ENCODE measurements at places on chromosomes 16 and 17. TPM values are rescaled to one million over a fixed set of nuclear protein-coding genes. Genes with fewer than 3 reads are reported as not detected.
A peak's percentile ranks its signal among the peaks of the same experiment; 100 is the strongest.

DCXR gene
- total RNA-seq: 70.7 TPM

QPRT gene
- 0.62 TPM for total RNA-seq

SLC47A1 gene
- 1.4 TPM for total RNA-seq

SOX8 gene
- total RNA-seq: 4.5 TPM

PRAC2 gene
- not detected for total RNA-seq

CES1 gene
- total RNA-seq: 7.9 TPM

DNA sequence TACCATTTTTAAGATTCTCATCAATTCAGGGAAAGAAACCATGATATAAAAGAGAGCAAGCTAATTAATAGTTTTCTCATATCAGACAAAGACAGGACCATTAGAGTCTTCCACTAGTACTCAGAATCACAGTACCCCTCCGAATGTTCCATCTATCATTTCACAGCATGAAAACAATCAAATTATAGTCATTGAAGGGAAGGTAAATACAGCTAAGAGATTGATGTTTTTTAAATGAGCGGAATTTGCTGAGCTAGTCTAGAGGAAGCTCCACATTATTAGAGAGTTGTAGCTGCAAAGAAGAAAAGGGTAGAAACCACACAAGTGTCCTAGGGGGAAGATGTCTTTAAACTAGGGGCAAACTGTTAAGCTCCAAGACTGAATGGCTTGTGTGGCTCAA is 808.9 kb downstream of the CDH11 start:
- no peak for ATAC-seq

DNA sequence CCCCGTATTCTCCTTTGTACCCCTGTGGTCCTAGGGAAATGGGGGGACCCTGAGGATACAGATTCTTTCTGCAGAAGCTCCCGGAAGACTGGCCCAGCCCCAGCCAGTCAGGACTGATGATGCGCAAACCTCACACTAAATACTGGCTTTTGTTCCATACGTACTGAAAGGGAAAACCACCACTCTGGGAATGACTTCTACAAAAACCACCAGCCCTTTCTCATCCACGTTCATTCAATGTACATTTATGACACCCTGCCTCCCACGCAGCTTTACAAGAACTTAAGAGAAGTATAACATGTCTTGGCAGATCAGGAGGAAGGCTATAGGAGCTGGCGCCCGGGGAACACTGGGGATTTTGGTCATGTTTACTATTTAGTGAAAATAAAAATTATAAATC is 70.6 kb downstream of the MARCHF10 start:
- no peak for ATAC-seq

GRCh38 chr16:55569025-55569424 is 2.5 kb downstream of the CAPNS2 start:
- ATAC-seq: no peak

DNA sequence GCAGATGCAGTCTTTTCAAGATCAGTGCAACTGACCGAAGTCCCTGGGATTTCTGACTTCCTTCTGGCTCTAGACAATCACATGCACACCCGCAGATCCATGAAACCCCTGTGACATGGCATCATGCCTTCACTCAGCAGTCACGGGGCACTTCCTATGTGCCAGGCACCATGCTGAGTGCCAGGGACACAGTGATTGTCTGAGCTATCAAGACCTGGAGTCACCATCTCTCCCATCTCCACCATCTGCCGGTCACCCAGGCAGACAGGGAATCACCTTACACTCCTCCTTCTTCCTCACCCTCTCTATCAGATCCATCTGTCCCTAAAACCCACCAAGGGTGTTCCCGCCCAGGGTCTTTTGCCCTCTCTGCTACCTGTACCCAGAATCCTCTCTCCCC is 5.3 kb downstream of the BEAN1 start:
- ATAC-seq: no peak

- ATAC-seq: no peak
Observed at GRCh38 chr17:65345261-65346005, 208.3 kb downstream of the RGS9 start.

GRCh38 chr17:79218175-79218824 is 143.7 kb downstream of the ENGASE start:
- no peak for ATAC-seq

DNA sequence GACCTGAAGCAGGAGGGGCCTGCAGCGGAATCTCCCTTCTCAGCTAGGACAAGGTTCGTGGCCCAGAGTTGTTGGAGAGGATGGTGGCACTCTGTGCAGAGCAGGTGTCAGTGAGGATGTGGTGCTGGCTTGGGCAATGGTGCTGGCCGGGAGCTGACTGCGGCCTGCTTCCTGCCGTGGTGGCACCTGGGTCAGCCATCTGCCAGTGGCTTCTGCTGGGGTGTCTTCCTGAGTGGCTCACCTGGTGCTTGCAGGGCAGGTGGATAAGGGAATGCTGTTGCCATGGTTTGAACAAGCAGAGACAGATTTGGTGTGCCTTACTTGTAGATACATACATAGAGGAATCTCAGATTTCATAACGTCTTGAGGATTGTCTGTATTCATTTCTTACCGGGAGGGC is 69.6 kb downstream of the SEC14L1 start:
- ATAC-seq: no peak

DNA sequence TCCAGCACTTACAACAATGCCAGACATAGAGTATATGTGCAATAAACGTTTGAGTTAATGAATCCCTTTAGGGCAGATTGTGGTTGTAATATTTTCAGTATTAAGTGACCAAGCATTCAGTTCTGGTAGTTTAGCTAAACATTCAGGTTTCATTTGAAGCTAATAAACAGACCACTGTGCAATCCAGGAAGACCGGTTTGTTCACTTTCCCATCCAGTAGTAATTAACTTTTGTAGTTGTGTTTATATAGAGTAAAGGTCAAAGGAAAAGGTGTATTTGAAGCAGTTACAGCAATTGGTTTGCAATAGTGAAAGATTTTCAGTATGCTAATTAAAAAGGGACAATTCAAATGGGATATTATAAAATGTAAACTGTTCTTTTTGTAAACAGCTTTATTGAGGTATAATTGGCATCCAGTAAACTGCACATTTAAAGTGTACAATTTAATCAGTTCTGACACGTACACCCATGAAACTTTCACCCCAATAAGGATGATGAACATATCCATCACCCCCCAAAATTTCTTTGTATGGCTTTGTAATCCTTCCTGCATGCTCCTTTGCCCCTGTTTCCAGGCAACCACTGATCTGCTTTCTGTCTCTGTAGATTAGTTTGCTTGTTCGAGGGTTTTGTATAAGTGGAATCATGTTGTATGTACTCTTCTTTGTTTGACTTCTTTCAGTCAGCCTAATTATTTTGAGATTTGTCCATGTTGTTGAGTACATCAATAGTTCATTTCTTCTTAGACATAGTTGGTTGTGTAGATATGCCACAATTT is 26.3 kb downstream of the MRTFB start:
- no peak for ATAC-seq

GRCh38 chr16:622920-623280 is 7.9 kb upstream of the WFIKKN1 start:
- ATAC-seq: no peak

GRCh38 chr17:57629470-57629869 is 115.6 kb downstream of the CCDC182 start:
- ATAC-seq: no peak

DNA sequence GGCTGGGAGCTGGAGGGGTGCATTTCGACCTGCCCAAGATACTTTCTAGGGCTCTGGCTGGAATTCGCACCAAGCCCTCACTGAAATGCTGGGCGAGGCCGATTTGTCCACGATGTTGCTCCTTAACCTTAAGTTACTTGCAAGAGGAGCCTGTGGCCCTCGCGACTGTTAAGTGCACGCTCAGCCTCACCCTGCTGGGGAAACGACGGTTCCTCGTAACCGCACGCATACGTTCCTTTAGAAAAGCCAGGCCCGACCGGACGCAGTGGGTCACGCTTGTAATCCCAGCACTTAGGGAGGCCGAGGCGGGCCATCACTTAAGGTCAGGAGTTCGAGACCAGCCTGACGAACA is 607 bp upstream of the NCOR1 start:
- no peak for ATAC-seq

DNA sequence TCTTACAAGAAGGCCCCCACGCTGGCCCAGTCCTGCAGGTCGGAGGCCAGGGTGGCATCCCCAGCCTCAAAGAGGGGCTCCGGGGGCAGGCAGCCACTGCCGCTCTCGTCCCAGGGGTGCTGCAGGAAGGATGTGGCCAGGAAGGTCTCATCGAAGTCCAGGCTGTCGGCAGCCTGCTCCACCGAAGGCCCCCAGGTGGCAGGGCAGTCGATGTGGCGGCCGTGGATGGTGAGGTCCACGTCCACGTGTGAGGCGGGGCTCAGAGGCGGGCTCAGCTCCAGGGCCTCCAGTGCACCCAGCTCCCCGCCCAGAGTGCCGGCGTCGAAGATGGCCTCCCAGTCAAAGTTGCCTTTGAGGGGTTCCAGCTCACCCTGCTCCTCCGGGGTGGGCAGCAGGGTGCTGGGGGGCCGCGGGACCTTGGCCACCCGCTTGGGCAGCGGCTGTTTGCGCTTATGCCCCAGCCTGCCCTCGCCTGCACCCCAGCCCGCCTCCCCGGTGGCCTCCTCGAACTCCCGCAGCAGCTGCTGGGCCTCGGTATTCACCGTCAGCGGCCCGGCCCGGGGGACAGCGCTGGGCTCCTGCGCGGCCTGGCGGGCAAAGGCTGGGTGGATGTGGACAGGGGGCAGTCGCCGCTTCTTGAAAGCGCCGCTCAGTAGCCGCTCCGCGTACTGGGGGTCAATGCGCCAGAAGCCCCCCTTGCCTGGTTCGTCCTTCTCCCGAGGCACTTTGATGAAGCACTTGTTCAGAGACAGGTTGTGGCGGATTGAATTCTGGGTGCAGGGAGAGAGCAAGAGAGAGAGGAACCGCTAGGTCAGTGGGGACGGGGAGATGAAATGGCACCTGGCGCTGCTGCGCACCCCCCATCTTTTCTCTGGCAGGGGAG is 3.5 kb downstream of the FOXJ1 start:
- no peak for ATAC-seq

- ATAC-seq: peak; percentile 35
Observed at GRCh38 chr16:73166947-73167550, 119.1 kb upstream of the ZFHX3 start.

DNA sequence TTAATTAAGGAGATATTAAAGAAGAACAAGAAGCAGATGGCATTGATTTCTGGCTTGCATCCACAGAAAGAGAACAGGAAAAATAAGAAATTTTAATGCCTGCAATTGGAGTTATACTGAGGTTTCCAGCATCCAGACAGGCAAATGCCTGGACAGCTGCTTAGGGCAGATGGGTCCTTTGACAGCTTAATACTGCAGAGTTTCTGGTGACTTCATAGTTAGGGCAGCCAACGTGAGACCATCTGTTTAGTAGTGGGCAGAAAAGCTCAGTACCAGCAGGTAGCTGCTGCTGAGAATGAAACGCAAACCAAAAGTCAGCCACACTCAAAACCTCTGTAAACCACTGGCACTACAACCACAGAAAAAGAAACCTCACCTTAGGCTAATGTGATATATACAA is 109.8 kb downstream of the CDK5R1 start:
- no peak for ATAC-seq

GRCh38 chr16:56589141-56590039 is at the start of gene MT3:
Gene MT3 (plus strand): TSS chr16:56589528. CDS start chr16:56589591, 63 bp downstream.
- no peak for ATAC-seq

GRCh38 chr16:68892898-68893297 is 49.6 kb downstream of the TANGO6 start:
- no peak for ATAC-seq

DNA sequence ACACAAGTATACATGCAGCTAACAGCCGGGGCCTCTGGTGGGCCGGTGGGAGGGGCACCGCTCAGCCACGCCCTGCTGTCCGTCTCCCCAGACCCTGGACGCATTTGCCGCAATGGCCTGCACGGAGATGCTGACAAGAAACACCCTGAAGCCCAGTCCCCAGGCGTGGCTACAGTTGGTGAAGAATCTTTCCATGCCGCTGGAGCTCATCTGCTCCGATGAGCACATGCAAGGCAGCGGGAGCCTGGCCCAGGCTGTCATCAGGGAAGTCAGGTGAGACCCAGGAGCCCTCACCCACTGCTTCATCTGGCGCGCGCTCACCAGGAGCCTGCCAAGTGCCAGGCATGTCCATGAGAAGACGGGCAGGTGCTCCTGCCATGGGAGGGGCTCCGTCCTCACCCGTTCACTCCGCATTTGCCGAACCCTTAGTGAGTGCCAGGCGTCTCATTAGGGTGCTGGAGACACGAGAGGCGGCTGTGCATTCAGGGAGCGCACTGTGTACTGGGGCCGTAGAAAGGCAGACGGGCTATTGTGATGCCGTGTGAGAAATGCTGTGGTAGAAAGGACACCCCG is 51.4 kb upstream of the ENDOV start:
- ATAC-seq: no peak

DNA sequence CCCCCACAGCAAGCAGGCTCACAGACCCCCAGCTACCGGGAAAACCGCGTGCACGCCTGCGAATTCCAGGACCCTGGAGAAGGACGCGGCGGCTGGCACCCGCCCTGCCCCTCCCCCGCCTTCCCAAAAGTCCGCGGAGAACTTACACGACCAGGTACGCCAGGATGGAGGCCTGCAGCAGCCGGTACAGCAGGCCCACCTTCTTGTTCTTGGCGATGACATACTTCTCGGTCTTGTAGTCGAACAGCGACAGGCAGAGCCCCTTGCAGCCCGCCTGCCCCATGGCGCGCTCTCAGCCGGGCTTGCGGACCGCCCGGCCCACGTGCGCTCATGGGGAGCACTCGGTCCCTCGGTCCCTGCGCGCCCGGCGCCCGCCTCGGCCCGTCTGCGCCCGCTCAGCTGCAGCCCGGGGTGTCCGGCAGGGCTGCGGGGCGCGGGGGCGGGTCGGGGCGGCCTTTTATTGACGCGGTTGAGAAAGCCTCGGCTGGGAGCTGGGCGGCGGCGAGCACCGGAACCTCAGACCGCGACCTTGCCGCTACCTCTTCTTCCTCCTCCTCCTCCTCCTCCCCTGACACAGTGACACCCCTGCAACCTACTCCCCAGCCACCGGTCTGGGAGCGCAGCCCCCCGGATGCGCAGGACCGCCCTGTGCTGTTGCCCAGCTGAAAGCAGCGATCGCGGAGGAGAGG is at the start of gene P2RX5:
Gene P2RX5 (minus strand): TSS at position 433 of the 689 bp plus-strand sequence. CDS start 150 bp downstream, at position 283.
- peak; percentile 31 for ATAC-seq

DNA sequence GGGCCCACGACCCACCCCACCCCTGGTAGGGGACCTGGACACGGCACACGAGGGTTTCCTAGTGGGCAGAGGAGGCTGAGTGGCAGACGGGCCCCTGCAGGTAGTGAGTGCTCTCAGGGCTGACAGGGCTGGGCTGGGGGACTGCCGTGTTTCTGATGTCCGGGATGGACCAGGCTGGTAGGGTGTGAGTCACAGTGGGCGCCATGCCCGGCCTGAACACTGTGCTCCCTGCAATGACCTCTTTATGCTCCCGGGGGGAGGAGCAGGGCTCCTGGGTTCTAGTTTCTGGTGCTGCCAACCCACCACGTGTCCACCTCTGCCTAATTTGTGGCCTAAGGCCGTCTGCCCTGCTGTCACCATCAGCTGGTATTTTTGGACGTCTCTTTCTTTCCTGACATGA is 26.3 kb downstream of the ARHGAP23 start:
- peak; percentile 83 for ATAC-seq

GRCh38 chr17:82864713-82865248 is 25.0 kb upstream of the ZNF750 start:
- no peak for ATAC-seq

GRCh38 chr16:85992779-85993178 is 93.8 kb downstream of the IRF8 start:
- no peak for ATAC-seq

GRCh38 chr17:75721463-75722011 is 278 bp downstream of the ITGB4 start:
- ATAC-seq: peak; percentile 17
